ENCODE measurements at places on chromosomes 6 and 20.

DNA sequence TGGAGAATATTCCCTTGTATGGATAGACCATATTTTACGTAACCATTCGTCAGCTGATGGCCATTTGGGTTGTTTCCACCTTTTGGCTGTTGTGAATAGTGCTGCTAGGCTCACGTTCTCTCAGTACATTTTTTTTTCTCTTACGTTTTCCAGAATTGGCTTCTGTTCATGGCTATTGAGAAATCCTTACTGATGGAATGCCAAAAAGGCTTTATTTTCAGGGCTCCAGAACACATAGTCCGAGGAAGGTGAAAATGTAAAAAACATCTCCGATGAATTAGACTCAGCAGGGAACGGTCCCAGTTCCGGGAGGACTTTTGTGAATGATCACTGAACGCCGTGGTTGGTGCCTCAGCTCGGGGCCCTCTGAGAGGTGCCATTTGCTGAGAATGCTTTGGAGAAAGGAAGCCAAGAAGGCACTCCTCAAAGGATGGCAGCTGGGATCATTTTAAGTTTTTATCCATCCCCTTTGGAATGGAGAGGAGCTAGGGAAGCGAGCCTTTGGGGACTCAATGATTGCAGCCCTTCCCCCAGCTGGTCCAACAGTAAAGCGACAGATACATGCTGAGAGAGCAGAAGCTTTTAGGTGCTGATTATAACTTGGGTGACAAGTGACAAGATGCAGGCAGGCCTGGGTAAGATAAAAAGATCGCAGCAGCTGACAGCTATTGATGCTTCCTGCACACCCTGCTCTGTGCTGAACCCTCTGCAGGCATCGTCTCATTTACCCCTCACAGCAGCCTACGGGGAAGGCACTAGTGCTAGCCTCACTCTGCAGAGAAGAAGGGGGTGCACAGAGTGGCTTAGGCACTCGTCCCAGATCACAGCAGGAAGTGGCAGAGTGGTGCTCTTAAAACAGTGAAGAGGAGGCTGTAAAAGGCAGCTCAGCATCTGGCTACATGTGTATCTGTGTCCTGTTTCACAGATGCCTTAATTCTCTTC lies 133.4 kb upstream of the KCNG1 start:
- no peak for DNase-seq

GRCh38 chr6:145047891-145048290 lies 687.4 kb downstream of the EPM2A start:
- no peak for DNase-seq

DNA sequence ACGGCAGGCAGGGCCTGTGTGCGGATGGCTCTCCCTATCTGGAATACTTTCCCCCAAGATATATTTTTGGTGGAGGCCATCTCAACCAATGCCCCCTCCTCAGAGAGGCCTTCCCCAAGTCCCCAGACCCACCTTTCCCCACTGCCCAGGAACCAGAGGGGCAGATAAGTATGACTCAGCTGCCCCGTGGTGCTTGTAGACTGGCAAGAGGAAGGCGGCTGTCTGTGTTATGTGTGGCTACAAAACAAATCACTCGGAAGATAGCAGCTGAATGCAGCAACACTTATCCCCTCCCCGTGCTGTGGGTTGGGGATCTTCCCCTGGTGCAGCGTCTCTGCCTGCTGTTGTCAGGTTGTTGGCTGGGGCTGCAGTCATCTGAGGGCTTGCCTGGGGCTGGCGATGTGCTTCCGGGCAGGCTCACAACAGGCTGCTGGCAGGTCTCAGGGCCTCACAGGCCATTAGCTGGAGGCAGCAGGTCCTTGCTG lies 7.1 kb downstream of the NPEPL1 start:
- no peak for DNase-seq

DNA sequence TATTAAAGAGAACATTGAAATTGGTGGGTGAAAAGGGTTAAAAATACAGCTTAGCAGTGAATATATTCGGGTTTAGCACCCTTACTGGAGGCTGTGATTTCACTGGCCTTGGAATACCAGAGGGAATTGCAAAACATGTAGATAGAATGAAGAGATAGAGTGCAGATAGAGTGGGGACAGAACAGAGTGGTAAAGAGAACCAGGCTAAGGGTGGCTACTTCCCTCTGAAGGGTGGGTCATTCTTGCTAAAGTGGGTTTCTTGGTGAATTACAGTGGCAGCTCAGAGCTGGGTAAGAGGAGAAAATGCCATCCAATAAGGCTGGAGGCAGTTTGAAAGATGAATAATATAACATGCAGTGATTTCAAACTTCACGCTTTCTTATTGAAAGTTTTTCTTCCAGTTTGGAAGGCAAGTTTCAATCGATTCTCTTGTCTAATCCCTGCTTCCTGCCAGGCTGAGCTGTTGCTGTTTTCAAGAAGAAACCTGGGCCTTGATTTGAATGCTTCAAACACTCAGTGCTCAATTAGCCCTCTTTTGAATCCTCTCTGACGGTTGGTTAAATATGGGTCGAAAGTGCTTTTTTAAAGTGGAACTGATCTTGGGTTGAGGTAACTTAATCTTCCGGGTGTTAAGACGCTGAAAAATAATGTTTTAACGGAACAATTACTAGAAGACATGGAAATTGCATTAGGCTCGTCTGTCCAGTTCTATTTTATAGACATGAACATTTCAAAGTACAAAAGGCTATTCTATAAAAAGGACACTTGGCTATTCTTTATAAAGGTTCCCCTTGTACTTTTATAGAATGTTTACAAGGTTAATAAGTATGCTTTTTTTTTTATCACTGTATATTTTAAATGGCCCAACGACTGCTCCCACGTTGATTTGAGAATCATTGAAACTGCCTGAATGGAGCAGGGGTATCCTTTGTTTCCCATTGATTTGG lies 203.3 kb downstream of the BCAS1 start:
- peak; percentile 39 for DNase-seq
